ENCODE measurements at places on chromosomes 7 and 10.

- DNase-seq: no peak
Observed at GRCh38 chr7:41316410-41316809, 386.5 kb downstream of the INHBA start.

GRCh38 chr10:119431034-119431772, 111.3 kb downstream of the RGS10 start:
- DNase-seq: no peak

- no peak for DNase-seq
Observed at GRCh38 chr10:75110006-75110632, 1.3 kb upstream of the SAMD8 start.

DNA sequence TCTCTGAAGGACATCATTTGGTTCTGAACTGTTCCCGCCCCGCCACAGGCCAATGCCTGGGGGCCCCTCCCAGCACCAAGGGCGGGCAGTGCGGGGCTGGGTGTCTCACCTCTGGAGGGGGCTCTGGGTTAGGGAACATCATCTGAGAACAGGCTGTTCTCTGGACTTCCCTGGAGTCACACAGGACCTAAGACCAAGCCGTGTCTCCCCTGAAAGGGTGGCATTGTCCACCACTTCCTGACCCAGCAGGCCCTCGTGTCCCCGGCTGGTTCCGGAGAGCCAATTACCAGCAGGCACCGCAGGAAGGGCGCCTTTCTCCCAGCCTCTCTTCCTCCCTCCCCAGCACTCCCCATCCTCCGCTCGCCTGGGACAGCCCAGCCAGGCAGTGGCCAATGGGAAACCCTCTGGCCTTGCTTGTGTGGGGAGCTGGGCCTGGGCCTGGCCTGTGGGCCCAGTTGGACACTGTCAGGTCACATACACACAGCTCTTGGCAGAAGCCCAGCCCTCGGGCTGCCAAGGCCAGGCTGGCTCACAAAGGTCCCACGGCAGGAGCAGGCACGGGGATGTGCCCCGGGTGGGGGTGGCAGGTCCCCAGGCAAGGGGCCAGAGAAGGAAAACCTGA, 119.5 kb downstream of the SPDYE5 start:
- no peak for DNase-seq

DNA sequence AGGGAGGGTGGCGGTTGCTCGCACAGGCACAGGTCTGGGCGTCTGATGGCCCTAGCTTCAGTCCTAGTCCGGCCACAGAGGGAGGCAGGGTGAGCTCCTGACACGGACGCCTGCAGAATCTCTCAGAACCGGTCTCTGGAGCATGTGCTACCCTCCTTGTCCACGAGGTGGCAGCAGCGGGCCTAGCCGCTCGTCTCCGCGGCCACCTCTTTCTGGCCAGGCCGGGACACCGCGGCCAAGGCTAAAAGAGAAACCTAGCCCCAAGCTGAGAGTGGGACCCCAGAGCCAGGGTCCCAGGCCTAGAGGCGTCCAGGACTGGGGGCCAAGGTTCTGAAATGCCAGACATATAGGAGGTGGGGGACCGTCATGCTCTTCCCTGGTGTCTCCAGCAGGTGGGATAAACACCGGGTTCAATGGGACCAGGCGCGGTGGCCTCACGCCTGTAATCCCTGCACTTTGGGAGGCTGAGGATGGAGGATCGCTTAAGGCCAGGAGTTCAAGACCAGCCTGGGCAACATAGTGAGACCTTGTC, 3.2 kb upstream of the LAT2 start:
- peak; percentile 75 for DNase-seq

GRCh38 chr10:80437227-80437626, 16.9 kb upstream of the TSPAN14 start:
- DNase-seq: no peak

DNA sequence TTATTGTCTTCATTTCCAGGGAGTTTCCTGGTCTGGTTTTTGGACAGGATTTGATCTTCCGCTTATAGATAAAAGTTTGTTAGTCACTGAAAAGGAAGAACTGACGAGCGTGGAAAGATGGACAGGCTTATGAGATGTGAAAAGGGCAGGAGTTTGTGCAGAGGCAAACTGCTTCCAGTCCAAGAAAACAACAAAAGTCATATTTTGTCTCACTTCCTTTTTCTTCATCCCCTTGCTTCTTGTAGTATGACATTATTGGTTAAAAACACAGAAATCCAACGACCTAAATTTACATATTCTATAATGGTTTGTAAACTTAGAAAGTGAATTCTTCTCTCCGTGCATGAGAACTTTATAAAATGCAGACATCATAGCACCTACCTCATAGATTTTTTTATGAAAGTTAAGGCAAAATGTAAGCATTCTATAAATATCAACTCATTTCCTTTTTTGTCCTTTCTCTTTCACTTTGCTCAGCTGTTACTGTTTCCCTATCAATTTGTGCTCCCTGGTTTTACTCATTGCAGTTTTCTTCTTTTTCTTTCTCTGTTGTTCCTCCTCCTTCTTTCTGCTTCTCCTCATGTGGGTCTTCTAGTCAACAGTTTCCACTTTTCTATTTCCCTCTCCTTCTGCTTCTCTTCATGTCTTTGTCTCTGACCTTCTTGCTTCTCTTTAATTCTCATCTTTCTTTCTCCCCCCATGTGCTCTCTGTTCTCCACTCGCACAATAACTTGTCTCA, 370.2 kb downstream of the ARL4A start:
- DNase-seq: no peak

DNA sequence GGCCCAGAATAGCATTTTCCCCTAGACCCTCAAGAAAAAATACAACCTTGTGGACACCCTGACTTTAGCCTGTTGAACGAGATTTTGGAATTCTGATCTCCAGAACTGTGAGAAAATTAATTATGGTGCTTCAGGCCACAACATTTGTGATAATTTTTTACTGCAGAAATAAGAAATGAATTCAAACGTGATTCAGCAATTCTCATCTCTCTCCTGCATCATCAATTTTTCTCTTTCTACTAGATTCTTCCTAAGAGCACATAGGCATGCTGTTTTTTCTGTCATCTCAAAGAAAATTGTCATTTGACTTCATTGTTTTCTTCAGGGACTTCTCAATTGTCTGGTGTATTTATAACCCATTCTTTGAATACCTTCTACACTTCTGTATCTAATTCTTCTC, 8.9 kb upstream of the AKR1C2 start:
- DNase-seq: no peak

GRCh38 chr10:71434760-71435394, 38.2 kb downstream of the CDH23 start:
- no peak for DNase-seq

GRCh38 chr10:130957423-130957822, 354.1 kb downstream of the TCERG1L start:
- DNase-seq: no peak

- no peak for DNase-seq
Observed at GRCh38 chr7:123432601-123433000, 101.8 kb downstream of the IQUB start.

DNA sequence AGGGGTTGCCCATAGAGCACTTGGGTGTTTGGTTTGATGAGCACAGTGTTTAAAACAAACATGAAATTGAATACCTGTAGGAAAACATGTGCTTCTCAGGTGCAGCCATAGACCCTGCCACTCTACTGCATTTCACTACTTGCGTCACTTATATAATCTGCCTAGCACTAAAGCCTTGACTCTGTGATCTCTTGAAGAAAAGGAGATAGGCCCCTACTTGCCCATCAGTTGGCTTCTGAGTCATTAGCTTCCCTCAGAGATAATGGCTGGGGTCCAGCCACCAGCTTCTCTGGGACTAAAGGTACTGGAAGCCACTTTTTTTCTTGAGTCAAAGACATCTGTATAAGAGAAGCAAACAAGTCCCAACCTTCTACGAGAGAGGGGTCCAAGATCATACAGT, 45.9 kb upstream of the BTRC start:
- DNase-seq: no peak

DNA sequence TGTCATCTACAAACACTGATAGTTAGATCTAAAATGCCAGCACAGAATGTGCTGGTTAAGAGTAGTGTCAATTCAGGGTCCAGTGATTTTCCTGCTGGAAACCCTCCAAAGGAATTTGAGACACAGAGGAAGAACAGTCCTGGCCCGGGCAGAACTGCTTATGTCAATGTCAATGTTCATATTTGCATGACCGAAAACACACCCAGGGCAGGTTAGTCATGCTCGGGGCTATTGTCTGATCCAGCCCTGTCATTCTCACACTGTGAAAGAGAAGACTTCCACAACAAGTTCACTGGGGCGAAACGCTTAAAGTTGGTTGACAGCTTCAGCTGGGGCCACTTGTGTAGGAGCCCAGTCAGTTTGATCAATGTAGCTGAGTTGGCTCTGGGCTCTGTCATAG, 139.3 kb downstream of the C1GALT1 start:
- no peak for DNase-seq

GRCh38 chr7:138328215-138328614, 131.8 kb upstream of the TRIM24 start:
- no peak for DNase-seq

DNA sequence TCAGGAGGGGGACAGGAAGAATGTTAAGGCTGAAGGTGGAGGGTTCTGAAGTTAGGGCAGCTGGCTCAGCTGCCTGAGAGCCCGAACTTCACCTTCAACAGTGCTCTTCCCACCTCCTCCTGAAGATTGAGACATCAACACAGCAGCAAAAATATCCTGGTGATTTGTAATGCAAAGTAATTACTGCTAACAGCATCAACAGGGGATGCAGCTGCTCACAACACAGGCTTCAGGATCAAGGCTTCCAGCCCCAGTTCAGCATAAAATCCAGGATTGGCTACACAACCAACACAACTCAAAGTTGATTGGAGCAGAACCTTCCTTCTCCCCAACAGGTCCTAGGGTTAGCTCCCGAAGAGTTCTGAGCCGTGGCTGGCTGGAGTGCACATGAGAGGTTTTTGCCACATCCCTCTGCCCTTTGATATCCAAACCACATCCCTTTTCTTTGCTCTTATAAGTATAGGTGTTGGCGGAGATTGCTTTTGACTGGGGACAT, 242.4 kb downstream of the KIAA1217 start:
- no peak for DNase-seq

DNA sequence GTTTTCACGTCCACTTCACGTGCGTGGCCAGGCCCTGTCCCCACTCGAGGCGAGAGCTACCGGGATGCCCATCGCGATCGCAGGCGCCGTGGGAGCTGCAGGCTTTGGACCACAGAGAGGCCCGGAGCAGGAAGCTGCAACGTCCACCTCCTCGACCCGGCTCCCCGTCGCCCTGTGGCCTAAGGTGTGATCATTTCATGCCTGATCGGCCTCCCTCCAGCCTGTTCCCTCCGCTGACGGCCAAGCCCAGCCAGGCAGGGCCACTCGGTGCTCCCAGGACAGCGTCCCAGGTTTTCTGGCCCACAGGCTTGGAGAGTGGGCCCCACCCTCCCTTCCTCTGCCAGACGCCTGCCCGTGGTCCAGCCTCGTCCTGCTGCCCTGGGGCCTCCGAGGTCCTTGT, 19.6 kb downstream of the KNDC1 start:
- no peak for DNase-seq

DNA sequence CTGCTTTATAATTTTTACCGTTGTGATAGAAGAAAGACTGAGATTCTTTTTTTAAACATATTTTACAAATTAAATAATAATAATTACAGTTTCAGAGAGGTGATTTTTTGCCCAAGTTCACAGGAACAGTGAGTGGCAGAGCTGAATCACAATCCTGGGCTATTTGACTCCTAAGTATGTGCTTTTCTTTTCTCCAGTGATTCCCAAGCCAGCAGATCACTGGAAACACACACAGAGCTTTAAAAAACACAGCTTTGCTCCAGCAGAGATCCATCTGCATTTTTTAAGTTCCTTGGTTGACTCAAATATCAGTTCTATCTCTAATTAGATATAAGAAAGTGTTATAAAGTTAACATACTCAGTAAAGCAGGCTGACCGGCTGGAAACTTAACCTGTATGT, 69.0 kb downstream of the AHR start:
- no peak for DNase-seq

DNA sequence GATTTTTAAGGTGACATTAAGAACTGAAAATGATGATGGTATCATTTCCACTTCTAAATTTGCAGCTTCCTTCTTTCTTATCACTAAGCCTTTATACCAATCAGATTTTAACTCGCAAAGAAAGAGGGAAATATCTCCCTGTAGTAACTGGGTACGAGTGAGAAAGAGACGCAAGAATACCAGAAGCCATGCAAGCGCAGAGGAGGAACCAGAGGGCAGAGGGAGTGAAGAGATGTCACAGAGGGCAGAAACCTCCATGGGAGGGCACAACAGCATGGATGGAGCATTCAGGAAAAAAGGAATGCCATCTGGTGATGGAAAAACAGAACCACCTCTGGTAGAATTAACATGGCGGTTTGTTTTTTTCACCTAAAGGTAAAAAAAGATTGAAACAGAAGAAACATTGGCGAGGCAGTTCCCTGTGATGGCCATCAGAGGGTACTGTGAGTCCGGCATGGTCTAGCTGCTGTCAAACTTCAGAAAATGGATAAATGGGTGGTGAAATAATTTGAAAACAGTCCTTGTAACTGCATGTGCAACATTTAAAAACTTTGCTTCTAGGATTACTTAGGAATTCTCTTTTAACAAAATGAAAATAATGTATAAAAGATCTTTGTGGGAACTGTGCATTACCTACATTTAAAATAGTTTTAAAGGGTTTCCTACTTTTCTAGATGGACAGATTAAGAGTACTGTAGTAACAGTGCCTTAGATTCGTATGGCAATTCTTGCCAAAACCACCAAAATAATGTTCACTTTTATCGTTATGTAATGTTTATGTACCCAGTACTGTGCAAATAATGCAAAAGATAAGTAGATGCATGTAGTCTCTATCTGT, 91.8 kb downstream of the ARHGAP12 start:
- no peak for DNase-seq

GRCh38 chr7:104548861-104549260, 220.5 kb downstream of the LHFPL3 start:
- DNase-seq: no peak

DNA sequence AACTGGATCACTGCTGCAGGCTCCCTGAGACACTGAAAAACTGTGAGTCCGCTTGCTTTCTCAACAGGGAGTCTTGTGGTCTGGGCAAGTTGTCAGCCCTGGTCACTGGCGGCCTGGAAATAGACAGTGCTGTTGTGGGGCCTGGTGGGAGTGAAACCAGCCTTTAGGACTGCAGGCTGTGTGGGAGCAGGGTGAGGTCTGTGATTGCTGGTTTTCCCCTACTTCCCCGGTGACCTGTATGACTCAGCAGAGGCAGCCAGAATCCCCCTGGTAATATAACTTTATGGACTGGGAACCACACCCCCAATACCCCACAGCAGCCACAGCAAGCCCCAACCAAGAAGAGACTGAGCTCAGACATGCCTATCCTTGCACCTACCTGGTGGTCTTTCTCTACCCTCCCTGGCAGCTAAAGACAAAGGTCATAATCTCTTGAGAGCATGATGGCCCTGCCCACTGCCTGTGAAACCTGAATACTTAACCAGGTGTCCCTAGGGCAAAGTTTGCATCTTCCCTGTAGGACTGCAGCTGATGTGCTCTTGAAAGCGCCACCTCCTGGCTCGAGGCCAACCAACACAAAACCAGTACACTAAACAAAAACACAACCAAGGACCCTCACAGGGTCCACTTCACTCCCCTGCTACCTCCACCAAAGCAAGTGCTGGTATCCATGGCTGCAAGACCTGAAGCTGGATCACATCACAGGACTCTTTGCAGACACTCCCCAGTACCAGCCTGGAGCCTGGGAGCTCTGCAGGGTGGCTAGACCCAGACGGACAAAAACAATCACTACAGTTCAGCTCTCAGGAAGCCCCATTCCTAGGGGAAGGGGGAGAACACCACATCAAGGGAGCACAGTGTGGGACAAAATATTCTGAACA, 7.2 kb upstream of the ADAM22 start:
- no peak for DNase-seq
